Activated naive CD4-positive, alpha-beta T cell (primary cell): ENCODE measurements at places on chromosomes 4 and X.

- no peak for DNase-seq
Measured at GRCh38 chrX:72348247-72348979, 42.7 kb upstream of the CITED1 start.

DNA sequence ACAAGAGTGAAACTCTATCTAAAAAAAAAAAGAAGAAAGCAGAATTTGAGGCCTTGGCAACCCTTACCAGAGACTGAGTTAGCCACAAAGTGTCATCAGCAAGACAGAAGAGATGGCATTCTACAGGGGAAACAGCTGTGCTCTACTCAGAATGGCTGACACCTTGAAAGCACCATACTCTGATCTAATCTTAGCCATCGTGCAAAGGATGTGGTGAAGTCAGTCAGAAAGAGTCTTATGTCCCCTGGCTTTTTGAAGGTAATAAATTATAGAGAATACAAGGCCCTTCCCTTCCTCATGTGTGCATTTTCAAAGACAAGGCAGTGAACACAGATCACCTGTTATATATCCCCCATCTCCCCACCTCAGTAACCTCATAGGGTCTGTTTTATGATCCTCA lies 13.2 kb downstream of the CLNK start:
- no peak for DNase-seq

- no peak for DNase-seq
Measured at GRCh38 chr4:10172278-10172921, 55.8 kb upstream of the WDR1 start.

- DNase-seq, result no peak
Measured at GRCh38 chrX:39157796-39158195, 356.5 kb downstream of the MID1IP1 start.

- DNase-seq, result no peak
Measured at GRCh38 chr4:73864365-73864764, 4.8 kb upstream of the CXCL1 start.

- DNase-seq, result no peak
Measured at GRCh38 chr4:145524552-145524951, 42.9 kb downstream of the SMAD1 start.

- no peak for DNase-seq
Measured at GRCh38 chr4:85084371-85085094, 118.0 kb upstream of the WDFY3 start.

GRCh38 chr4:75412746-75413145 lies 101.5 kb downstream of the RCHY1 start:
- DNase-seq, result no peak

DNA sequence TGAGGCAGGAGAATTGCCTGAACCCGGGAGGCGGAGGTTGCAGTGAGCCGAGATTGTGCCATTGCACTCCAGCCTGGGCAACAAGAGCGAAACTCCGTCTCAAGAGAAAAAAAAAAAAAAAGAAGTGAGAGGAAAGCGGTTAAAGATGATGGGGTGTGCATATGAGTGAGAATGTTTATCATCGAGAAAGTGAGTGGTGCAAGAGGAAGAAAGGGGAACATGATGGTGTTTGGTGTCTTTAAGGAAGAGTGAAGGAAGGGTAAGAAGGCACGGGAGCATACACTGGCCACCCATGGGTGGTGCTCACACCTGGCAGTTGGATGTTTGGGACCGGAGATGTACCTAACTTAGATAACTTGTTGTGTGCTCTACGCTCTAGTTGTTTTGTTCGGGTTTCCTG lies 62.2 kb downstream of the STOX2 start:
- DNase-seq, result no peak

DNA sequence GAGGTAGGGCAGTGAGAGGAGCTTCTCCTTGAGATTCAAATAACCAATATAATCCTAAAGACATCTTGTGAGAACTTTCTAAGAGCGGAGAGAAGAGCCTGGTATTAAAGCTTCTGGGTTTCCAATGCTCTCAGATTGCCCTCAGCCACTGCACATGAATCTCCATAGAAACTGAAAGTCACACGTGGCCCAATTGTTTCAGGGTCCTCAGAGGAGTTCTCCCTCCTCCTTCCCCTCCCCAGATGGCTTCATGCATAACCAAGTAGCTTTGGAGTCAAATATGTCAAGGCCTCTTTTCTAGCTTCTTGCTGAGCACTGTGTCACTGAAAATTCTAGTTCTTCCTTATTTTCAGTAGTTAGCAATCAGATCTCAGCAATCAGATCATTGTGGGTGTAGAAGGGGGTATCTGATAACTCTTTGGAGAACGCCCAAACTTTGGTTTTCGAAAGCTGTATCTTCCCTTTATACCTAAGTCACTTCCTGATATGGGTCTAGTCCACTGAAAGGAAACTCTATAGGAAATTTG lies 2.2 kb downstream of the BTK start:
- no peak for DNase-seq

DNA sequence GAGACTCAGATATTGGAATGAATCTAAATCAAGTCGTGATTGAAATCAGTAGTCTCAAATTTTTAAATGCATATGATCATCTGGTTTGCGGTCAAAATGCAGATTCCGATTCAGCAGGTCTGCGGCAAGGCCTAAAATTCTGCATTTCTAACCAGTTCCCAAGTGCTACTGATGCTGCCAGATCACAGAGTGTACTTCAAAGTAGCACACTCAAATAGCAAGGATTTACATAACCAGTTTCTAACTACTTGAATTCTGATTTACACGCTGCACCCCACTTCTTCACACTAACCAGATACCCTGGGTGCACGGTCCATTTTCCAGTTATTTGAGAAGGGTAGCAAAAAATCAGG lies 752 bp downstream of the MBTPS2 start:
- DNase-seq, result no peak

- no peak for DNase-seq
Measured at GRCh38 chrX:28920153-28920943, 333.1 kb downstream of the IL1RAPL1 start.

GRCh38 chr4:141605425-141605856 lies 30.9 kb upstream of the IL15 start:
- DNase-seq, result no peak

DNA sequence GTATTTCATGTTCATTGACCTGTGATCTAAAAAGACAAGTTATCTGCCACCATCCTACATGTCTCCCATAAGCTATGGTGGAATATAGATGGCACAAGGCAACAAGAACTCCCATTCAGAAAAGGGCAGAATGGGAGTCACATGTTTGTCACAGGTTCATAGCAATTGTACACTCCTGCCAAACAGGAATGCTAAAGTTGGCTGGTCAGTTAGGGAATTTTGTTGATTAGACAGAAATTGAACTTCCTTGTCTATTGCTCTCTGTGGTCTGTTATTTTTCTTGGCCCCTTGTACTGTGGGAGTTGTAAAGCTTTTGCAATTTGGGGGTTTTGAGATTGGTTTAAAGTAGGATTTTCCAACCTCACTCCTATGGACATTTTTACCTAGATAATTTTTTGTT lies 101.7 kb upstream of the SOD3 start:
- DNase-seq, result no peak

DNA sequence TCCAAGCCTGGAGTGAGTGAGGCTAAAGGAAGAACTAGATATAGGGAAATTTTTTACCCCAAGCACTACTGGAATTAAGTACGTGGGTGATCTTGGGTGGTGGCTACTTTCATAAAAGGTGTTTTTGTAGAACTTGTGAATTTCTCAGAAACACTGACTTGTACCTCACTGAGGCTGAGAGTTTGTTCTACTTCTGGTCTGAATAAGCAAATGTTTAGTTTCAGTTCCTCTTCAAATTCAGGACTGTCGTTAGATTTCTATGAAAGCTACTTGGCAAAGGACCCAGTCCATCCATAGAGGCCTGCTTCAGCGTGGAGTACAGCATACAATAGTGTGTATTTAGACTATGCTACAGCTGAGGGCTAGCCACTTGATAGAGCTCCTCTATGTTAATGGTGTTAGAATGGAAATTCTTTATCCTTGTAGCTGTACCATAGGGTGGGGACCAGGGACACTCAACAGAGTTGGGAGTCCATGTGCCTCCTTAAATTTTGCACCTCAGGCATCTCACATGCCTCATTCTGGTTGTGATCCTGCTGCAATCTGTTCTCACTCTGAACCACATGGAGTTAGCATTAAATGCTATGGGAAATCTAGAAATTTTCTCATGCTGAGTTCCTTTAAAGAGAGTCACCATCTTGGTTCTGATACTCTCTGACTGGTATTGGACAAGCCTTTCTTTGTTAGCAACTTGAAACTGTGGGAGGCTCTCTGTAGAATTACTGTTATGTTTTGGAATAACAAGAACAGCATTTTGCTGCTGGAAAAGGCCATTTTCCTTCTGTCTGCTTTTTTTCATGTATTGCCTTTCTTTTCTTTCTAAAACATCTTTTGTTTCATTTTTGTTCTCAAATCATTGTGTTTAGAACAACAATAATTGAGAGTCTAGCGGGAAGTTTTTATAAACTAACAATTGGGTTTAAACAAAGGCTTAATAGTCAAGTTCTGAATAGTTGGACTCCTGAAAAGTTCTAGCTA lies 86.8 kb downstream of the PDGFRA start:
- no peak for DNase-seq

DNA sequence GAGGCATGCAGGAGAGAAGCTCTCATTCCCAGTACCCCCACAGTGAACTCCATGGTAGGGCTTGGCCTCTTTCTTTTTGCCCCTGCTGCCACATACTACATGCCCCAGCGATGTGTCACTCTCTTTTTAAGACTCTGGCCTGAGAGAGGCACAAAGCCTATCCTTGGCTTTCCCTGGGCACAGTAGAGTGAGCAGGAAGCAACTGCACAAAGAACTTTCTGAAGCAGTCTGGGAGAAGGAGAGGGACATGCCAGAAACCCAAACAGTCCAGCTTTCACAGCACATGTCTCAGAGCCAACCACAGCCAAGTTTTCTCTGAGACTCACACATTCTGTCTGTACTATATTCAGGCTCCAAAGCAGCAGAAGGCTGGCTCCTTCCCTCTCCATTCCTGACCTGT lies 7.9 kb upstream of the NALF2 start:
- DNase-seq, result no peak

DNA sequence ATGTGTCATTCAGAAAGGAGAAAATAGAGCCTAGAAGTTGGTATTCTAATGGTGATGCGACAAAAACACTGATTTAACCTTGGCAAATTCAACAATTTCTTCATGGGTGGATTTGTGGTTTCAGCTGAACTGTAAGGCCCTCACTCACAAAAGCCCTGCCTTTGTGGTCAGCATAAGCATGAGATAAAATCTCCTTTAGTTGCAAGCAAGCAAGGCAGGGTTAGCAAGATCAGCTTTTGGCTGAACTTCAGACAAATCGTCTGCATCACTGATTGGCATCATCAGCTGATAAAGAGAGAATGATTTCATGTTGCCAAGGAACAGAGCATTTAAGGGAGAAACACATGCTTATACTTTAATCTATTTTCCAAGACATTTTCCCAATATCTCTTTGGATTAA lies 2582.2 kb downstream of the PCDH7 start:
- no peak for DNase-seq

DNA sequence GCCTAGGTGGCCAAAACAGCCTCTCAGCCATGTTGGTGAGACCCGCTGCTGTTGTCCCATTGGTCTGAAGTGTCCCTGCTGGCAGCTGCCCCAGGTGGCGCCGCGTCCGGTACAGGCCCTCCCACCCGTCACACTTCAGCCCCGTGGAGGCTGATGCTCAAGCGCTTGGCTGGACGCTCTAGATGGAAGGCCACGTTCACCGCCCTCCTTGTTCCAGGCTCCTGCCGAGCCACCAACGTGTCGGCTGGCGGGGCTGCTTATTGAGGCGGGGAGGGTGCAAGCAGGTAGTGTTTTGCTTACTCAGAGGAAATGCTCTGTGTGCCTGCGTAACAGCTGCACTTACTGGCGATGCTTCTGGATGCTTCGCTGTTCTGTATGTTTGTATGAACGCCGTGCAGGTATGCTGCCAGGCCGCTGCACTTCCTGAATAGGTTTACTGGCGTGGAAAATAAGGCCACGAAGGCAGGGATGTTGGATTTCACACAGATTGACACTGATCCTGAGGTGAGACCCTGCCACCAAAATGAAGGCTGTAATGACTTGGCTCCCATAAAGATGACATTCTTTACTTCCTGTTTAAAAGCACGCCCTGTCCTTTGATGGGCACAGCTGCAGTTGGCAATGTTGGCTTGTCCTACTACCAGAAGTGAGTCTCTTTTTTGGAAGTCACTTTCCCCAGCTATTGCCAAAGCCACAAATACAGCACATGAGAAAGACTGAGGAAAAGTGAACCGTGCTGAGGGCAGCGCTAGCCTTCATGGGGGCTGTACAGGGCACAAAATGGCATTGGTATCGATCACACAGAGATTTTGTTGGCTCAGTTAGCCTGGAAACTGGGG lies 21.0 kb upstream of the CLCN4 start:
- DNase-seq, result no peak

DNA sequence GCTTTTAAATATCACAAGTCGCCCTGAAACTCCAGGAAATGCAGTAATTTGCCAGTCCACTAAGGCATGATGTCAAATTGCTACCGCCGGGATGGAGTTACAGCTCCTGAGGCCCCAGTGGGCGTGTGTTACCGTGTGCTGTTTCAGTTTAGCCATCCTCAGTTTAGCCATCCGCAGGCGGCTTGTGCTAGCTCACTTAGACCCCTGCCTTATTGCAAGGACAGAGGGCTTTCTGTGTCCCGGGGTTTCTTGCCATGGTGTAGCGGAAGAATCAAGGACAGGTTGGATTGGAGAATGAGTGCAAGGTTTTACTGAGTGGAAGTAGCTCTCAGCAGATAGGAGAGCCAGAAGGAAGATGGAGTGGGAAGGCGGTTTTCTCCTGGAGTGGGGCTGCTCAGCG lies 33.8 kb upstream of the LRBA start:
- no peak for DNase-seq

- no peak for DNase-seq
Measured at GRCh38 chrX:43590150-43590549, 65.9 kb upstream of the MAOA start.

DNA sequence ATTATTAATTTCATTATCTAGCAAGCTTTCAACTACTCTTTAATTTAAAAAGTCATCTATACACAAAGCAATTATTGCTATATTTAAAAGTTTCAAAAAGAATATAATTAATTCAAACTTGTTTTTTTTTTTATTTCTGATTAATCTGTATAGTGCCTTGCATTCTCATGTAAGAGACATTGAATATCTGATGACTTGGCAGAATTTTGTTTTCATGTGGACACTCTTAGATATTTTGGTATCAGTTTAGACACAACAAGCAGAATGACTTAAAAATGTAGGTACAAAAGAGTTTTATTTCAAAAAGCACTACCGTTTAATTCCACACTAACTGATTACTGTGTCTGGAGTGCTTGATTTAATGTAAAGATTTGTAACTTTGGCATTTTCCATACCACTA lies 1129.6 kb downstream of the PDHA2 start:
- no peak for DNase-seq

DNA sequence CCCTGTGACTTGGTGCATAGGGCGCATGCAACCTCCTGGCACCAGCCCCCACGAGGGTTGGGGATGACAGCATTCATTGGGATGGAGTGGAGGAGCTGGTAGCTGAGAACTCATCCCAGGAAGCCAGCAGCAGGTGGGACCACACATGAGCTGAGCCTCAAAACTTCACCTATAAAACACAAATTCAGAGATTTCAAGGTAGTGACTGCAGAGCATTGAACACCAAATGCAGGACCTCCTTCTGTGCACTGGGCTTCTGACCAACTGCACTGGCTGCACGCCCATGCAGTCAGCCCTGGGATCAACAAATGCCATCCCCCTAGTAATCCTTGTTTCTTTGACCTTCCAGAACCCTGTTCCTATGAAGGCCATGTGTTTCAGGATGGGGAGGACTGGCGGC lies 197.8 kb downstream of the FRAS1 start:
- DNase-seq, result no peak
